ENCODE measurements at places on chromosomes 12 and 14.

- DNase-seq = no peak
Measured at GRCh38 chr12:85568395-85569103, 267.7 kb downstream of the RASSF9 start.

GRCh38 chr14:104856157-104856868, 8.8 kb upstream of the CEP170B start:
- no peak for DNase-seq

DNA sequence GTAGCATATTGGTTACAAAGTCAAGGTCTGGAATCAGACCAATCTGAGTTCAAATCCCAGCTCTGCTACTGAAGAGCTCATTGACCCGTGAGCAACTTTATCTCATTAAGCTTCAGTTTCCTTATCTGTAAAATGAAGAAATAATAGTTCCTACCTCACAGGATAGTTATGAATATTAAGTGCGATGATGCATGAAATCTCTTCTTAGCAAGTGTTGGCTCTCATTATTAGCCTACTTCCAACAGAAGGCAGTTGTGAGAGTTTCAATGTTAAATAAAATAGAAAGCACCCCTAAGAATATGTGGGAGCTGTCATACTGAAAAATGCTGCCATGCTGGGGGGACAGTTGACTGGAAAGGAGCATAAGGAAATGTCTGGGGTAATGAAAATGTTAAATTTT, 39.0 kb upstream of the ITPR2 start:
- DNase-seq = no peak

GRCh38 chr12:42180990-42181596, 36.4 kb upstream of the GXYLT1 start:
- DNase-seq = no peak

- DNase-seq = peak; percentile 46
Measured at GRCh38 chr14:52267501-52268278, at the start of gene PTGDR. Gene PTGDR (plus strand): TSS chr14:52267698. CDS start chr14:52267815, 117 bp downstream.

DNA sequence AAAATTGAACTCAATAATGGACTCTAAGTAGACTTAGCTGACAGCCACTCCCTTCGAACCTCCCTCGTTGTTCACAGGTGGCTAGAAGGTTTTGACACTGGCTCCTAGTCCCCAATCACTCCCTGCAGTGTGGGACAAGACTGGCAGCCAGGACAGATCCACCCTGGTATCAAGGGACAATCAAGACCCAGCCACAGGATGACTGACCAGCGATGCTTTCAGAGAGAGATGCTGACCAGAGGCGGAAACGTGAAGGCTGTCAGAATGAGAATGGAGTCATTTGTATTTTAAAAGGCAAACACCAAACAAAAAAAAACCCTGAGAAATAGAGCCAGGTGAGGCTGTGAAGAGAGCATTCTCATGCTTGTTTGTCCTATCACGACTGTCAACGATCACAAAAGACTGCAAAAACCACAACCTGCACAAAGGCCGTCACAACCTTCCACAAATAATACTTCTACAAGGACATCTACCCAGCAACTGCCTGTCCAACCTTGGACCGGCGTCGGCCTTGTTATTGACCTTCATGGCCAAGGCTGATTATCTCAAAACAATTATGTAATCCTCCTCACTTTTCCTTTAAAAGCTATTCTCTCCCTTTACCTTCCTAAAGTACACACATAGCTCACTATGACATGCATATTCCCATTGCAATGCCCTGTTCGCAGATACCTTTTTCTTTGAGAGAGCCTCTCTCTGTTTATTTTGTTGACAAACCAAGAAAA, 13.2 kb downstream of the EIF5 start:
- no peak for DNase-seq

GRCh38 chr14:41872931-41873685, 266.4 kb downstream of the LRFN5 start:
- DNase-seq = no peak

- no peak for DNase-seq
Measured at GRCh38 chr12:96246926-96247505, 52.8 kb downstream of the ELK3 start.

- DNase-seq = no peak
Measured at GRCh38 chr12:96303653-96304052, 96.6 kb downstream of the CDK17 start.

GRCh38 chr12:31985832-31986231, 26.6 kb downstream of the RESF1 start:
- DNase-seq = no peak

DNA sequence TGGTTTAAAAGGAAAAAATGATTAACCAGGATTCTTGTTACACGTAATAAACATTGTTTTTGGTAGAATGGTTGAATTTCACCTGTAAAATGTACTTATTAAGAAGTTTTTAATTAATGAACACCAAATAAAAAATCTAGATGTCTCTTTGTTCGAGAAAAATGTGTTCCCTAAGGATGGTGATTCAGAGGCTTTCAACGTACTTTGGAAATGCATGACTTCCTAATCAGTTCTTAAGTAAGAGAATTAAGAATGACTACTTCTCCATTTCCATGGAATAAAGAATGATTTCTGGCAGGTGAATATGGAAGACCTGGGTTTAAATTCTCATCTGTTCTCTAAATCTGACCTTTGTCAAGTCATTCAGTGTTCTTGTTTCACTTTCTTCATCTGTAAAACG, 428.6 kb downstream of the KCNH5 start:
- DNase-seq = no peak

DNA sequence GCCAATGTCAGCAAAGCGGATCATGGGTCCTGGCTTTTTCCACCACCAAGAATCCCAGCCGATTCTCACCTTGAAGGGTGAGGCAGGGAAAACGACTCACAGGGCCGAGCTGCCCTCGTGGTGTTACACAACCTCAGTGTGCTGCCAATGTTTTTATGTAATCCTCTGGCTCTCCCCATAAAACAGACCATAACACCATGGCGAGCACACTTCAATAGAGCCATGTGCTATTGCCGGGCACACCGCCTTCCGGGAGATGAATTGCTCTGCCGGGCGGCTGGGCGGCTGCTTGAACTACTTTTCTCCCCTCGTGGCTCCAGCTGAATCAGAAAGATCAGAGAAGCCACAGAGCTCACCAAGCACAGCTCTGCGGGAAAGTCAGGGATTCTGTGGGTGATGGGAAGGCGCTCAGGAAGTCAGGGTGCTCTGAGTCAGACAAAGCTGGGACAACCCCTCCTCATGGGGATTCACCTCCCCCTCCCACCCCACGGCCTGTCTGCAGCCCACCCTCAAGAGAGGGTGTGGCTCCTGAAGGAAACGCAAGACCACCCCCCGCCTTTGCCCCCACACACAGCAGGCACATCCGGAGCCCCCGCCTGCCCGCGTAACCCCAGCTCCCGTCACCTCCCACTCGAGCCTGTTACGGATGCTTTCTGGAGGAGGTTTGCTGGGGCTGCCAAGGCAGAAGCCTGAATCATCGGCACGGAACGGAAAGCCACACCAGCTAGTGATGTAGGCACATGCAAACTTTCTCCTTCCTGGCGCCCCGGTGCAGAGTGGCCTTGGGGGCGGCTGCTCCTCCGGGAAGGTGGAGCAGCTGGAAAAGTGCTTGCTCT, 1.8 kb downstream of the GALNT9 start:
- peak; percentile 78 for DNase-seq

DNA sequence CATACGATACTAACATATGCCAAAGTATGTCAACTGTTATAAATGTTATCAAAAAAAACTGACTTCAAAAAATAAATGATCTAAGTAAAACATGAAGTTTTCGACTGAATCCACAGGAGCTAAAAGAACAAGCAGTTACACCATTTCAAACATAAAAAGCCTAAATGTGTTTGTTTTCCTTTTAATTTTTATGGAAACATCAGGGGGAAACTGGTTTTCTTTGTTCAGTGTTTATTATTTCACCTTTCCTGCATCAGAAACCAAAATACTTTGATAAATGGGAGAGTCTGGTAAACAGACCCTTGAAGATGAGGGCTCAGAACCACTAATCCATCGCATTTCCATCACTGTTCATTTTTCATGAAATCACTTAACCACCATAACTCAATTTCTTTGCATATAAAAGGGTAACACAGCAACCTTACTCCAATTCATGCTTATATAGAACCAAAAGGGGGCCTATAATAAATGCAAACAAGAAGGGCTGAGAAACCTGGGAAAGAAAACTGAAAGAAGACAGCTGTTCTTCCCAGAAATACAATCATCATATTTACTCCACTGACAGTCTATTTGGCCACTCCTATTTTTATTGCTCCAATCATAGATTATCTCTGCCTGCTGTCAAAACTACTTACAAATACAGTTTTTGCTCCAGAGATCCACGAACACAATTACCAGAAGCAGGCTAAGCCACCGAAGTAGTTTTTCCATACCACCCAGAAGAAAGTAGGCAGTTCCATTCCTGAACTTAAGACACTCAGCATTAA, 17.0 kb downstream of the FGD6 start:
- no peak for DNase-seq

DNA sequence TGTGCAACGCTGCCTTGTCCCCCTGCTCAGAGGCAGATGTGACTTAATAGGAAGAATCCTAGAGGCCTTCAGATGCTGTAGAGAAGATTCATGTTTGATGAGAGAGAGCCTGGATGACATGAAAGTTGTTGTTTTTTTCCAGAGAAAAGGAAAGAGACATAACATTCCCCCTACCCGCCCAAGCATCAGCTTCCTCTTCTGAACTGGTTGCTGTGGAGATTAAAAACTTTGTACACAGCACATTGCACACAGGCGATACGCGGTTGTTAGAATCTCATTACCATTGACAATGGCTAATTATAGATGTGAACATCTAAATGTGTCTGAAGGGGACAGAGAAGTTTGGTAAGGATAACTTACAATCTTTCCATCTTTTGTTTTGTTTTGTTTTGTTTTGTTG, 13.6 kb upstream of the ETFBKMT start:
- no peak for DNase-seq
